ENCODE measurements at places on chromosomes 1 and 21.

DNA sequence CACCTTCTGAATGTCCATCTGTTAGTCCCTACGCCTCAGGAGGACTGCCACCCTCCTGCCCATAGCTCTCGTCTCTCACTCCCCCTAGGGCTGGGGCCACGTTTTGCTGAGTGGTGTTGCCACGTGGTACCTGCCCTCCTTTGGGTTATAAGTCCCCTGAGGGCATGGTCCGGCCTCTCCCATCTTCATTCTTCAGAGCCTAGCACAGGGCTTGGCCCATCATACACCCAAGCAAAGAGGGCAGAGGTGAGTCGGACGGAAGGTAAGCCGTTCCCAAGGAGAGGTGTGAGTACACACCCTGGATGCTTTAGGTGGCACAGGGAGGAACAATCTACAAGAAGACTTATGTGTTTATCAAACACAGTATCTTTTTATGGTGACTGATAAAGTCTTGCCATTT is 10.9 kb downstream of the PADI2 start:
- no peak for DNase-seq

- no peak for DNase-seq
These were observed 299.9 kb upstream of the SPAG17 start for GRCh38 chr1:118484893-118485292.

DNA sequence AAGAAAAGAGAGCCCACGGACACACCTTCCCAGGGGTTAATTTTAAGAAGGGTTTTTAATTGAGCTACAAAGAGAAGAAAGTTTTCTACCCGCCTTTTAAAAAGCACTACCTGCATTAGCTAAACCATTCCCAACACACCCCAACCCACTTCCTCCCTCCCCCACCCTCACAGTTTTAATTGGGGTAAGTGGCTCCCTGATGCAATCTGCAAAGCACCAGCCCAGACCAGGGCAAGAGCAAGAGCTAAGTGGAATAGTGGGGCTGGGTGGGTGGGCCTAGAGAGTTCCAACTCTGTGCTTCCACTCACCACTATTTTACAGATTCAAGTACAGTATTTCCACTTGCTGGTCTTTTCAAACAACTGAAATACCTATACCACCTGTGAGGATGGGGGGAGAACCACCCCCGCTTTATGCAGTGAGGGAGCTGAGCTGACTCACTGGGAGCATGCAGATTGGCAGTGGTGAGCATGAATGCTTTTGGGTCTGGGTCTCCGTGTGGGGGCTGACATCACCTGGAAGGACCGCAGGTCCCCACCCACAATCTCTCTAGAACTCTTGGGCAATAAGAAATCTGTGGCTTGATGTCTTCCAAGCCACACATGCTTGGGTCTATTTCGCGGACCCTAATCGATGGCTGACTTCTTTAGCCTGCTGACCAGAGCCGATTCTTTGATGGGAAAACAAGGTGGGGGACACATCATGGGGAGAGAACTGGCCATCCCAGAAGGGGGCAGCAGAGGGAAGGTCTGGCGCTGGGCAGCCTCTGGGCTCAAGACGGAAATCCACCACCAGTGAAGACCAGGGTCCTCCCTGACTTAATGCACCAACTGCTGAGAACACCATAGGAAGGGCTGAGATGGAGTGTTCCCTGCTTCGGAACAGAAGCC is 95.5 kb downstream of the SSBP3 start:
- no peak for DNase-seq

DNA sequence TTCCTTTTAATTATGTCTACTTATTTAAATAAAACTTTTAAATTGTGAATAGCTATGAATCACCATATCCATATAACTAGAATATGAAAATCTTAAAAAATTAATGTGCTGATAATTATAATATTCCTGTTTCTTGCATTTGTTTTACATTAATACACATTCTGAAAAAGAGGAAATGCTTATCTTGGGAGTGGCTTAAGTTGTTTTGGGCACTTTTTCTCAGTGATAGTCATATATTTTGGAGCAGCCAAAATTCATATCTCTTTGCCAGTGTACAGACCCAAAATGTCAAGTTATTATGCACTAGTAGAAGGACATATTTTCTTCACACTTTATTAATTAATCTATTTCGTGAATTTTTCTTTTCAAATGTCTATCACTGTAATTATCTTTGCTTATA is 838.5 kb downstream of the USP25 start:
- DNase-seq, result no peak

DNA sequence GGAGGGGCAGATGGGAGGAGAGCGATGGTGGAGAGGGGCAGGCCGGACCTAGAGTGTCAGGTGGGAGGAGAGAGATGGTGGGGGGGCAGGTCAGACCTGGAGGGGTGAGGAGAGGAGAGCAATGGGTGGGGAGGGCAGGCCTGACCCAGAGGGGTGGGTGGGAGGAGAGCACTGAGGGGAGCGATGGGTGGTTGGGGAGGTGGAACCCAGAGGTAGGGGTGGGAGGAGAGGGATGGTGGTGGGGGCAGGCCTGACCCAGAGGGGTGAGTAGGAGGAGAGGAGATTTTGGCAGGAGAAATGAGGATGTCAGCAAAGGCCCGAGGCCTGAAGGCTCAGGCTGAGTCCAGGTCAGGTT is 157.3 kb upstream of the VAMP3 start:
- no peak for DNase-seq

DNA sequence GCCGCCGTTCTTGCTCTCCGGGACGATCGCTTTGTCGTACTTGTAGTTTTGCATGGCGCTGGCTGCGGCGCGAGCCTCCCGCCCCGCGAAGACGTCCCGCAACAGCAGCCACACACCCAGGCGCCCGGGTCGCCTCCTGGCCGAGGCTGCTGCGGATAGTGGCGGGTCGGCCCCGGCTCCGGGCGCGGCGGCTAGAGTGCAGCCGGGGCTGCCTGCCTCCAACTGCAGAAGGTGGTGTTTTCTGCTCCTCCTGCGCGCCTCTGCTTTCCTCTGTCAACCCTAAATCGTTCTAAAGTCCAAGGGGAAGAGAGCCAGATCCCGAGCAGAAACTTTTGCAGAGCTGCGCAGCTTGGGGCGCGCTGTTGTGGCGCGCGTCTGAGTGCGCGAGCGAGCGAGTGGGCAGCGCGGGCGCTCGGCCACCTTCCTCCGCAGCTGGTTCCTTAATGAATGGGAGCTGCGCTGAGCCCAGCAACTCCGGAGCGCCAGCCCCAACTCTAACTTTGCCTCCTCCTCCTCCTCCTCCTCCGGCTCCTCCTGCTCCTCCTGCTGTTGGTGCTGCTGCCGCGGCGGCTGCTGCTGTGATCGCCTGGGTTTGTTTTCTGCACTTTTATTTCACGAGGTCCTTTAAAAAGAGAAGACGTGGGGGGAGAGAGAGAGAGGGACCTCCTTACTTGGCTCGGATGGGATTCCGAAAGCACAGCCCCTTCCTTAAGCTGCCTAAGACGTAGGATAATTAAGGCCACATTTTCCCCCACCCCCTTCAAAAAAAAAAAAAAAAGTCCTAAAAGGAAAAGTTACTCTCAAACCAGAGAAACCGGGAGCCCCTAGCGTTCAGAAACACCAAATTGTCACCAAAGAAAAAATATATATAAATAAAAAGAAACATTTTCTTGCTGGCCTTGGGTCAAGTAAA is at the start of gene PLPP3:
PLPP3 (minus strand) TSS at position 601 of the 913 bp plus-strand sequence; CDS start at position 54, 547 bp downstream.
- no peak for DNase-seq

GRCh38 chr1:9594471-9595155 is 5.9 kb downstream of the TMEM201 start:
- DNase-seq, result no peak

DNA sequence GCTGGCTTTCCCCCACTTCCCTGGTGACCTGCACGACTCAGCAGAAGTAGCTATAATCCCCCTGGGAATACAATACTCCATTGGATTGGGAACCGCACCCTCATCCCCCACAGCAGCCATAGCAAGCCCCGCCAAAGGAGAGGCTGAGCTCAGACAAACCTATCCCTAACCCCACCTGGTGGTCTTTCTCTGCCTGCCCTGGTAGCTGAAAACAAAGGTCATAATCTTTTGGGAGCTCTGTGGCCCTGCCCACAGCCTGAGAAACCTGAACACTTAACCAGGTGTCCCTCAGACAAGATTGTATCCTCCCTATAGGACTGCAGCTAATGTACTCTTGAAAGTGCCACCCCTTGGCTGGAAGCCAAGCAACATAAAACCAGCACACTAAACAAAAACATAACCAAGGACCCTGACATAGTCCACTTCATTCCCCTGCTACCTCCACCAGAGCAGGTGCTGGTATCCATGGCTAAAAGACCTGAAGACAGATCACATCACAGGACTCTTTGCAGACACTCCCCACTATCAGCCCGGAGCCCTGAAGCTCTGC is 71.6 kb upstream of the RUNX1 start:
- no peak for DNase-seq

GRCh38 chr1:213523781-213524398 is 463.9 kb upstream of the PROX1 start:
- peak; percentile 85 for DNase-seq

- DNase-seq, result no peak
These were observed 3.1 kb downstream of the BSDC1 start for GRCh38 chr1:32390904-32391870.

GRCh38 chr1:185917646-185918045 is 183.5 kb downstream of the HMCN1 start:
- no peak for DNase-seq

DNA sequence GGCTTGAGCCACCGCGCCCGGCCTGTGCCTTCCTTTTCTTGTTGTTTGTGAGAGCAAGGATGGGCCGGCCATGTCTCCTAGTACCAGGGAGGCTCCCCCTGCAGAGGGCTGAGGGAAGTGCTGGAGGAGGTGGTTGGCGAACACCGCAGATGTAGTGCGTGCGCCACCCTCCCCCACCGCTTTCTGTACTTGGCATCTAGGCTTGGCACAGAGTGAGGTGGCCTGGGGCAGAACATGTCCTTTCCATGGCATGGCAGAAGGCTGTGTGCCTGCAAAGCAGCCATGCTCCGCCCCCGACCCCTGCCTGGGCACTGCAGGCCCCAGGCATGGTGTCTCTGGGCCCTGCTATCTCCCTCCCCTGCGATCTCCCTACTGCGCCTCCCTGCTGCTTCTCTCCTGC is 30.7 kb downstream of the ALPL start:
- no peak for DNase-seq

GRCh38 chr21:10273196-10273595 is 248.2 kb upstream of the TPTE start:
- DNase-seq, result no peak

- DNase-seq, result no peak
These were observed 1011.1 kb downstream of the PLA2G4A start for GRCh38 chr1:187839873-187840272.

DNA sequence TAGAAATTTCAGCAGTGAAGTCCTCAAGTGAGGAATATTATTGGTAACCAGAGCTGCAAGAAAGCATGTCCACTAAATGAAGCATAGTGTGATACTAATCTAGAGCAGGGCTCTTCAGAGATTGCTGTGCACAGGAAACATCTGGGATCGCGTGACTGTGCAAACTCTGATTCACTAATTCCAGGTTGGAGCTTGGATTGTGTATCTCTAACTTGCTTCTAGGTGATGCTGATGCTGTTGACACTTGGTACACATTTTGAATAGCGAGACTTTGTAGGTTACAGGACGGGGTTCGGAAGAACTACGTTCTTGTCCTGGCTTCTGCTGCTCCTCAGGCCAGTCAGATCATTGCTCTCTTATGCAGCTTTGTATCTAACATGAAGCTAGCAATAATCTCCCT is 66.5 kb downstream of the PRRX1 start:
- DNase-seq, result no peak

DNA sequence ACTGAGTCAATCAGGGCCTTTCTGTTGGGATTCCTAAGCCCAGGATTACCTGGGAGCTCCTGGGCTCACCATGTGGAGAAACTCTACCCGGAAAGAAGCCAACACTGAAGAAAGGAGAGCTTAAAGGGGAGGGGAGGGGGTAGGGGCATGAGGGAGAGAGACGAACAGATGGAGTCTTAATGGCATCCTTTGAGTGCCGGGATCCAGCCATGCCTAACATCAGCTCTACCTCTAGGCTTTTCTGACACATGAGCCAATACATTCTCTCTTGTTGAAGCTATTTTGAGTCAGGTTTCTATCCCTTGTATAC is 75.0 kb downstream of the NPHP4 start:
- DNase-seq, result no peak

DNA sequence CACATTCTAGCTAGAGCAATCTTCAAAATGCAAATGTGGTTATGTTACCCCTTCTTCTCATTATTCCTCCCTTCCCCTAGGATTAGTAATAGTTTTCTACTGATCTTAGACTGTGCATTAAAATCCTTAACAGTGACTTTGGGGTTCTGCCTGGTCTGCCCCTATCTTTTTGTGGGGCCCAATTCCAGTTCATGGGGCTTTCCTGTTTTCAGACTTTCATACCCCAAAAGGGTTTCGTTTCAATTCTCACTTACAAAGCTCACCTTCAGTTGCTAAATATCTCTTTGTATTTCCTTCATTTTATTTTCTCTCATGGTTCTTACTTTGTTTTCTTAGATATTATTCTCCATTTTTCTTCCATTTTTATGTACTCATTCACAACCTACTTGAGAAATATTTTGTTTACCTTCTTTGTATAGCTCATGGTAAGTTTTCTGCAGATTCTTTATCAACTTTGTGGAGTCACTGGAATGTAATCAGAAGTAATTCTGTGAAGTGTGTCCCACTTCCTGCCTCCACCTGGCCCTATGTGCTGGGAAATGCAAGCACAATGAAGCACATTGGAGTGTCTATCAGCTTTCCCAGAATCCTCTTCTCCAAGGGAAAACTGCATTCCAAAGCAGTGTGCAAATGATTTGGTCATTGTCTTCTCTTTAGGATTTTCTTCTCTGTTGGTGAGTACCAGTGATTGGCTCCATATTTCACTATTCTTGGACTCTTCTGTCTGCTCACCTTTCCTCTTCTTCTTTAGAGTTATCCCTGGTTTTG is 350.2 kb downstream of the ZNF326 start:
- DNase-seq, result no peak

Data from cerebellar nuclear complex (tissue), 1 donor.